Stimulated activated naive CD8-positive, alpha-beta T cell treated with anti-CD3 and anti-CD28 coated beads, Interleukin-15, Interleukin-2, amounts not matched to agents 100 U/mL and 50 U/mL, for 24 hours (primary cell): ENCODE measurements at places on chromosomes 5 and 9.

DNA sequence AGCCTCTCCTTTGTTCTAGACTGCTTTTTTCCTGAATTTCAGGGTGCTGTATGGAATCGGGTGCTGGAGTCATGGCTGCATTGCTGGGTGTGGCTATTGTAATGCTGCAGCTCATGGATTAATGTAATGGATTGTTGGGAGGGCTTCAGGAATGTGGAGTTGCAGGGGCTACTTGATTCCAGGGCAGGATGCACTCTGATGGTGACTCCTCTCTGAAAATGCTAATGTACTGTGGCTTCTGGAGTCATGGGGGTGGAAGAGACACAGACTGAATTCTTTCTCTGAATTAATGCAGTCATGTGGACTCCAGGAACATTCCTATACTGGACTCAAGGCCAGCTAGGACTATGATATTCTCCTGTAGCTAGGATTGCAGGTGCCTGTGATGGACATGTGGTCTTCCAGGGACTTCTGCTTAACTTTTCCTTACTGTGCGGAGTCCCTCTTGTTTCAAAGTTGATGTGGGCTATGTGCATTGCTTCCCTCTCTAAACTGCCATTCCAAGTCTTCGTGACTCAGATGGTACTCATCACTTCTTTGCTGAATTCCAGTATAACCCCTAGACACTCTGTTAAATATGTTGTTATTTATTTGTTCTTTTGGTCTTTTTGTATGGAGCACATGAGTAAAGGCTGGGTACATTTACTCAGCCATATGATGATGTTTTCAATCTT lies 396.2 kb downstream of the KCTD16 start:
- no peak for DNase-seq

GRCh38 chr5:3277590-3278196 lies 317.9 kb upstream of the IRX1 start:
- peak; percentile 28 for DNase-seq

GRCh38 chr5:169914766-169915165 lies 65.5 kb downstream of the INSYN2B start:
- no peak for DNase-seq

DNA sequence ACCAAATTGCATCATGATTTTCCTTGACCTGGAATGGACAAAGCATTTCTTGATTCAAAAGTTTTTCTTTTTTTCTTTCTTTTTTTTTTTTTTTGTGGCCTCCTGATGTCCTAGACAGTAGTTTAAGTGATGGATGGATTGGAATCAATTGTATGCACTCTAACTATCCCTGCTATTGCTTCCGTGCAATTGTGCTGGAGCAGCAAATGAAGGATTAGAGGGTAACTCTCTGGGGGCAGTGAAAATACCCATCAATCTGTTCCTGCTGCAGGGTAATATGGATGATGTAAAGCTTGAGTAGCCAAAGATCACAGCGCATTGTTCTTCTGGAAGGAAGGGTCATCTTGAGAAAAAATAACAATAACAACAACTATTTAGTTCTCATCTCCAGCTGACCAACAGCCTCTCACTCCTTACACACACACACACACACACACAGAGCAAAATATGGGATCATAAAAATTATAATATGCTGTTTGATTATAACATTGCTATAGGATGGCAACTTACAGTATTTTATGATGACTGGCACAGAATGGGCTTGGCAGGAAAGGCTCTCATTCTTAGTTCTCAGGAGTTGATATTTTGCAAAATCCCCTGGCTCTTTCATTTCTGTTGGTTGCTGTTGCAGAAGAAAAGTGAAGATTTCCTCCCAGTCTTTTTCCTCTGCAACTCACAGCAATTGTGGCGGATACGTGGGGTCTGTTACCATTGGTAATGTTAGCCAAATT lies 160.9 kb upstream of the DMAC1 start:
- no peak for DNase-seq

GRCh38 chr5:64612344-64612961 lies 77.8 kb upstream of the SHISAL2B start:
- DNase-seq, result no peak

DNA sequence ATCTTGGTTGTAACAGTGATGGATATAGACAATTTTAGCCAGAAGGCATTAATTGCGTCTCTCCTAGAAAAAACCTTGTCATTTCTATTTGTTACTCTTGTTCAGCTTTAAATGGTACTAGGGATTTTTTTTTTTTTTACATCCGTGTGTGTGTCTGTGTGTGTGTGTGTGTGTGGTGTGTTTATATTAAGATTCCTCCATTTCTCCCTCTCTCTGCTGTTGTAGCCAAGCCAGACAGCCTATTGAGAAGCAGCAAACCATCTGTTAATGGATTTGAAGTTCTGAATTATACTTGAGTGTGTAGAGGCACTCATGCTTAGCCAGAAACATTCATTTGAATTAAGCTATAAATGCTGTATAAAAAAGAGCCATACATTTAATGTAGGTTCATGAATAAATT lies 72.3 kb downstream of the SLF1 start:
- DNase-seq, result no peak

DNA sequence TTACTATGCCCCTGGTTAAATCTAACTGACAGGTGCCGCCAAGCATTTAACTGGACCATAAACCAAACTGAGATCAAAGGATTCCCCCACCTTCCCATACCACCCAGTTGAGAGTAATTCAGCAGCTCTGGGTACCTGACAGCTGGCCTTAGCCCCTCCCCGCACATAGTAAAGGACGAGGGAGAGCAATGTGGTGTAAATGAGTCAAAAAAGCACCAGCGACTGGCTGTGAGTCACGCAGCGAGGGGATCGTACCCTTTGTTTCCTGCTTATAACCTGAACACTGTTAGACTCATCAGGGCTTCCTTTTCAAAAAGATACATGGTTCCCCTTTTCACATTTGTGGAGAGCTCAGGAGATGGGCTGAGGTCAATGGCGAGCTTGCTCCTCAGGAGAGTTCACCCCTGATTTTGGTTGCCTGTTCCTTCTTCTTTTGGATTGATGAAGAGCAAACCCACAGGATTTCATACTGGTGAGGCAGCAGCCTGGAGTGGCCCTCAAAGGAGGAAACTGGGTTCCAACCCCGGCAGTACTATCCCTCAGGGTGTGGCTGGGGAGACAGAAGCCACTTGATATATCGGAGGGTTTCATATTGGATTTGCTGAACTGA lies 71.5 kb downstream of the ANKRD33B start:
- DNase-seq, result peak; percentile 81

GRCh38 chr5:100828071-100828897 lies 74.8 kb downstream of the ST8SIA4 start:
- no peak for DNase-seq

- no peak for DNase-seq
Measured at GRCh38 chr5:124315741-124316415, 430.6 kb downstream of the ZNF608 start.

- no peak for DNase-seq
Measured at GRCh38 chr9:95373069-95373681, 55.7 kb upstream of the FANCC start.

- no peak for DNase-seq
Measured at GRCh38 chr5:176359658-176360057, 1.9 kb downstream of the KIAA1191 start.
